ENCODE measurements at places on chromosomes 5 and 9. TPM values are rescaled to one million over a fixed set of nuclear protein-coding genes. Genes with fewer than 3 reads are reported as not detected.

SPATA31A7 gene
- not detected for total RNA-seq

- DNase-seq: no peak
Observed at GRCh38 chr9:105457560-105458294, 9.9 kb downstream of the FSD1L start.

MRPL22 gene
- total RNA-seq: 42.2 TPM

GRCh38 chr9:34457266-34458012 lies 931 bp downstream of the FAM219A start:
- DNase-seq: no peak

GPRIN1 gene
- total RNA-seq: 0.16 TPM

DNA sequence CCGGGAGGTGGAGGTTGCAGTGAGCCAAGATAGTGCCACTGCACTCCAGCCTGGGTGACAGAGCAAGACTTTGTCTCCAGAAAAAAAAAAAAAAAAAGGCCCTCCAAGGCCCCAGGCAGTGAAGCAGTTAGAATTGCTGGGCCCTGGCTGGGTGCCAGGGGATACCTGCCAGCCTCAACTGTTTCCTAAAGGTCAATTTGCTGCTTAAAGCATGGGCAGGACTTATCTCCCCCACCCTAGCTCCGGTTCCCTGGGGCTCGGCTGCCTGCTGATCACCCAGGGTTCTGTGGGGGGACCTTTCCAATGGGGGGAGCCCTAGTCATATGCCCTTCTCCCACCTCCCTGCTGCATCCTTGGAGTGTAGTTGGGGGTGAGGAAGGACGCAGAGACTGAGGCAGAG lies 25.7 kb downstream of the NCS1 start:
- no peak for DNase-seq

CARTPT gene
- total RNA-seq: not detected

DNA sequence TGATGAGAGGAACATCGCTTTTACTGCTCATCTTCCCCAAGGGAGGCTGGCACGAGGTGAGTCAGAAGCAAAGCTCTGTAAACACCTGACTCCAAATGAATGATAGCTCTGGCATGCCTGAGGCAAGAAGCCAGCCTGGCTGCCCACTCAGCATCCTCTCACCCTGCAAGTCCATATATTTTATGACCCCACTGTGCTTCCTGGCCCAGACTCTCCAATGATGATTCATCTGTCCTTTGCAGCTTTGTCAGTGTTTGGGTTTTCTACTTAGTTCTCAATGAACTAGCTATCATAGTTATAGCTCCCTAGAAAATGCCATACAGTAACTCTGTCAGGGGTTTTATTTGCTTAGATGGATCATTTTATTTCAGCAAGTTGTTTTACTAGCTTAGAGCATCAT lies 52.1 kb upstream of the FSTL4 start:
- DNase-seq: no peak

- DNase-seq: no peak
Observed at GRCh38 chr9:128633601-128634000, 23.0 kb downstream of the DYNC2I2 start.

ADRB2 gene
- 8.8 TPM for total RNA-seq

- no peak for DNase-seq
Observed at GRCh38 chr5:5483350-5483749, 60.9 kb downstream of the ICE1 start.

DNA sequence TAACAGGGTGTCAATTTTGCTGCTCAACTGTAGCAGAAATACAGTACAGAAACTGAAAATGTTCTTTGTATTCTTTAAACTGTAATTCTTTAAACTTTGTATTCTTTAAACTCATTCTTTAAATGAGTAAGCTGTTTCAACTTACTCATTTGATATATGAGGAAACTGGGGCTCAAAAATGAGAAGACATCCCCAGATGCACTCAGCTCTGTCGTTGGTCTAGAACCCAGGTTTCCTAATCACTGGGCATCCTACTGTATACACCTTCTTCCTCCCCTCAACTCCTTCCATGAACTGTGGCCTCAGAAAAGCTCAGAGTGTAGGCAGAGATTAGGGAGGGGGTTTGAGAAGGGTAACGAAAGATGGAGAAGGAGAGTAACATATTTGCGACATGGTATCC lies 136.5 kb upstream of the MAST4 start:
- DNase-seq: no peak

ROR2 gene
- total RNA-seq: 0.19 TPM

- DNase-seq: no peak
Observed at GRCh38 chr5:141657937-141658545, 6.8 kb upstream of the FCHSD1 start.

DNA sequence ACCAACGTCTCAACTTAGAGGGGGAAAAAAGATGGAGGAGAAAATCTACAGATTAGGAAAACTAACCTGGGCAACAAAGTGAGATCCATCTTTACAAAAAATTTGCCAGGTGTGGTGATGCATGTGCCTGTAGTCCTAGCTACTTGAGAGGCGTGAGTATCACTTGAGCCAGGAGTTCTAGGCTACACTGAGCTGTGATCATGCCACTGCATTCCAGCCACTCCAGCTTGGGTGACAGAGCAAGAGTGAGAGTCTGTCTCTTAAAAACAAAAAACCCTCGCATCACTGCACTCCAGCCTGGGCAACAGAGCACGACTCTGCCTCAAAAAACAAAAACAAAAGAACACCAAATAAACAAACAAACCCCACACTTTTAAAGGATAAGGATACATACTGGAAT lies 98.1 kb upstream of the NR5A1 start:
- DNase-seq: no peak

FREM1 gene
- total RNA-seq: not detected

GRCh38 chr5:146059460-146060220 lies 45.7 kb downstream of the PLAC8L1 start:
- DNase-seq: no peak

DNA sequence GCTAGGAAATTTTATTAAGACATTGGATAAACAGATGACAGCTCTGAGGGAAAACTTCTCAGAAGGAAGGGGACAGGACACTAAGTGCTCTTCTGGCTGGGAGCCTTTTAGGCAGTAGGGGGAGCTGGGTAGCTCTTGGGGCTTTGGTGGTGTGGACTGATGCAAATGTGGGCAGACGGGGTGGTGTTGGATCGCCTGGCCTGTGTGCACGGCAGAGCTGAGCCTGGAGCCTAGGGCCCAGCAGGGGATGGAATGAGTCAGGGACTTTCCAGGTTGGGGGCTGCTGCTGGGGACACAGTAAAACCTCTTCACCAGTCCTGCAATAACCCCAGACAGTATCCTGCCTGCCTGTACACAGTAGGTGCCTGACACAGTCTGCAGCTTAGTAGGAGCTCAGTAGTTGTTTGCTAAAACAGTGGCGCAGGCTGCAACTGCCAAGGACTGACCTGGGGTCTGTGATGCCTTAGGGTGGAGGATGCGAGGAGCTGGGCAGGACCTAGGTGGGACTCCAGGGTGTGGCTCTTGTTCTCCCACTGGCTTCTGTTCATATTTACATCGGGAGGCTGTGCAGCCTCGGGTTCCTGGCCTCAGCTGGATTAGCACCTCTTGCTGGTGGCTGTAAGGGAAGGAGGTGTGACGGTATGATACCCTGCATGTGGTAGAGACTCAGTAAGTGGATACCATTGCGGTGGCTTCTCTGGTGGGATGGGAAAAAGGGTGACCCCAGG lies 83.8 kb downstream of the DAB2IP start:
- DNase-seq: no peak

DNA sequence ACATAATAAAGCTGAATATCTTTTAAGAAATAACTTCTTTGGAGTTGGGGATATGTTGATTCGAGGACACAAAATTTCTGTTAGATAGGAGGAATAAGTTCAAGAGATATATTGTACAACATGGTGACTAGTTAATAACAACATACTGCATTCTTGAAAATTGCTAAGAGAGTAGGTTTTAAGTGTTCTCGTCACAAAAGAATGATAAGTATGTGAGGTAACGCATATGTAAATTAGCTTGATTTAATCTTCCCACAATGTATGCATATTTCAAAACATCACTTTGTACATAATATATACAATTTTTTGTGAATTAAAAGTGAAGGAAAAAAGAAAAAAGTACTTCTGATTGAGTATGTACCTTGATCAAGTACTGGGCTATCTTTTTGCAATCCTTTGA lies 428.0 kb upstream of the TRPC7 start:
- no peak for DNase-seq

- no peak for DNase-seq
Observed at GRCh38 chr9:95344735-95345325, 27.3 kb upstream of the FANCC start.

DNA sequence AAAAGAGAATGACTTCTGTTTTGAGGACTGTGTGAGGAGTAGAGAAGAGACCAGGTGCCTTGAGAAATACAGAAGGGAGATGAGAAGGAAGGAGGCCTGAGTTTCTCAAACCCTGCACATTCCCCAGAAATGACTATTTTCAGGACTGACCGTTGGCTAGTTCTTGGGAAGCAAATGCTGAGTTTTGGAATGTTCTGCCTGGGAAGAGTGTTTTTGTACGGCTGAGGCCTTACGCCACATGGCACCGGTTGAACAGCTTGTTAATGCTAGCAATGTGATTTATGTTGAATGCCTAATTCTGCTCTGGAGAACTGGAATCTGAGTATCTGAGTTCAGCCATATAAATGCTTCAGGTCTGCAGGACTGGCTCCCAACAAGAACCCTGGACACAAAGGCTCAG lies 152.7 kb upstream of the ADAMTS16 start:
- no peak for DNase-seq

DNA sequence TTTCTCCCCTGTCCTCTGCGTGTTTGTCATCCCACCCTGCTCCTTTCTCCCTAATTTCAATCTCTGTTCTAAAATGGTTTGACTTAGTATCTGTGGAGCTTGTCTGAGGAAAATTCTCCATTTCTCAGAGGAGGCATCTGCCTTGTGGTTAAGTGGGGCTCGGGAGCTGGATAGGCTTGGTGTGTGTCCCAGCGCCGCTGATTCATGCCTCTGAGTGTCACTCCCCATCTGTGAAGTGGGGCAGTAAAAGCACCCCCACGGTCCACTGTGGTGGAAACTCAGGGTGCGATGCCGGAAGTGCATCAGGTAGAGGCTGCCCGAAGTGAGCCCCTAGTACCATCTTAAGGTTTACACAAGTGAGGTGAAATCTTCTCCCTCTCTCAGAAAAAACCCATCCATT lies 37.6 kb downstream of the LRSAM1 start:
- DNase-seq: no peak

DNA sequence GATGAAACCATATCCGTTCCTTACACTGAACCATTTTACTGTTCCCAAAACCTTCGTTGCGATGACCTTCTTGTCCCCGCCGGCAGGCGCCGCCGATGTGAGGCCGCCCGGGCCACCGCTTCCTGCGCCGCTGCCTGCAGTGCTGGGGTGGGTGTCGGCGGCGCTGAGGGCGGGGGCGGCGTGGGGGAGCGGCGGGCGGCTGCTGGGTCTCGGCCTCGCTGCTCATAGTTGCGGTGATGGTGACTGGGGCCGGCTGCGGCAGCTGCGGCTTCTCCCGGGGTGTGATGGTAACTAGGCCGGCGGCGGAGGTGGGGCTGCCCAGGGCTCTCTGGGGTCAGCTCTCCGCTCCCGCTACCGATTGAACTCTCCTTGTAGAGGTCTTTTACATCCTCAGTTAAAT lies 14.1 kb upstream of the OR2S2 start:
- peak; percentile 50 for DNase-seq

- DNase-seq: no peak
Observed at GRCh38 chr9:133280392-133280791, 5.4 kb upstream of the ABO start.

HAND1 gene
- total RNA-seq: not detected

- no peak for DNase-seq
Observed at GRCh38 chr5:155017610-155018009, 4.1 kb downstream of the KIF4B start.

DNA sequence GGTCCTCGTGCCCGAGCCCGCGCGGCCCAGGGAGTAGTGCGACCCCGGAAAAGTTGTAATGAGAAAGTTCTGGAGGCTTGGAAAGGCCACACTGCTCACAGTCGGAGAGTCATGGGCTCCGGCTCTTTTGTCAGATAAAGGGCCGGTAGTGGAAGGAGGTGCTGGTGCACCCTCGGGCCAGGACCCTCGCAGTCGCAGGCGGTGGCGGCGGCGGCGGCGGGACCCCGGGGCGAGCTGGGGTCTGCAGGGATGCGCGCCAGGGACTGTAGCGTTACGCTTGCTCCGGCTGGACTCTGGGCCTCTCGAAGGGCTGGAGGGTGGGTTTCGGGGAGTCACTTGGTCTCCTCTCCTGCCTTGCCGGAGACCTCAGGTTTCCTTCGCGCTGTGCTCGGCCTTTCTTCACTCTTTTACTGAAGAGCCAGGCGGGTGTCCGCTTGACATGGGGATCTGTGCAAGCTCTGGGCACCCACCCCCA lies 1.5 kb downstream of the RORB start:
- DNase-seq: no peak

DNA sequence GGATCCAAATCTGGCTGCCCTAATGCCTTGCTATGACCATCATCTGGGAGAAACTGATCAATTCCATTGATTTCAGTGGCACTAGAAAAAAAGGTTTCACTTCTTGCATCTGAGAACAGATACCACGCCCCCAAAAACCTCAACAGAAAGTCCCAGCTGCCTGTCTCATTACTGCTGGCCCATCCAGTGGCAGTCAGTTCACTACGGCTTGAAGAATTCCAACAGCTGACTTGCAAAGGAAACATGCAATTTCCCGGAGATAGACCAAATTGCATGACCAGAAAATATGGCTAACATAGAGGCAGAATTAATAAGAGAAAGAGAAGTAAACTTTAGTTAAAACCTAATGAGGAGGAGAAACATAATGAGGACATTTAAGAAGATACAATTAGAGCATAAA lies 48.6 kb downstream of the UGCG start:
- no peak for DNase-seq

TMEM252 gene
- total RNA-seq: not detected

SLC38A9 gene
- 6.0 TPM for total RNA-seq

PTPRD gene
- total RNA-seq: not detected

GHR gene
- total RNA-seq: not detected

WDR31 gene
- 0.11 TPM for total RNA-seq

GRCh38 chr9:126158588-126159429 lies 167.8 kb upstream of the MVB12B start:
- peak; percentile 29 for DNase-seq

GRCh38 chr5:35538198-35538931 lies 79.3 kb upstream of the SPEF2 start:
- no peak for DNase-seq

- DNase-seq: no peak
Observed at GRCh38 chr5:143433670-143434069, 30.2 kb upstream of the NR3C1 start.

DNA sequence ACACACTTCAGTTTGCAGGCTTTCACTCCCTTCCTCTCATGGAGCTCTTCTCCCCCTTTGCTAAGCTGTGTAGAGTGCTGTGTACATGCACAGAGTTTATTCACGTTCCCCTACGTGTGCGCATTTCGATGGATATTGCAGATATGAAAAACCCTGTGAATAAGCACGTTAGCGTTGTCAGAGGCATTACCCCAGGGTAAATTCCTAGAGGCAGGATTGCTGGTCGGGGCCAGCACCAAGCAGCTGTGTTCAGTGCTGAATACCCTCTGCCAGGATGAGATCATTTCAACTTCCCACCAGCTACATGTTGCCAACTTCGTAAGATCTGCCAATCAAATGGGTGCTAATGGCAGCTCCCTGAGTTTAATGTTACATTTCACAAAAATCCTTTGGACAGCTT lies 172.3 kb upstream of the PPP1R26 start:
- DNase-seq: no peak

MARVELD2 gene
- total RNA-seq: 0.16 TPM

All from CD8-positive, alpha-beta T cell (primary cell).